ENCODE measurements at places on chromosomes 12 and 14.

DNA sequence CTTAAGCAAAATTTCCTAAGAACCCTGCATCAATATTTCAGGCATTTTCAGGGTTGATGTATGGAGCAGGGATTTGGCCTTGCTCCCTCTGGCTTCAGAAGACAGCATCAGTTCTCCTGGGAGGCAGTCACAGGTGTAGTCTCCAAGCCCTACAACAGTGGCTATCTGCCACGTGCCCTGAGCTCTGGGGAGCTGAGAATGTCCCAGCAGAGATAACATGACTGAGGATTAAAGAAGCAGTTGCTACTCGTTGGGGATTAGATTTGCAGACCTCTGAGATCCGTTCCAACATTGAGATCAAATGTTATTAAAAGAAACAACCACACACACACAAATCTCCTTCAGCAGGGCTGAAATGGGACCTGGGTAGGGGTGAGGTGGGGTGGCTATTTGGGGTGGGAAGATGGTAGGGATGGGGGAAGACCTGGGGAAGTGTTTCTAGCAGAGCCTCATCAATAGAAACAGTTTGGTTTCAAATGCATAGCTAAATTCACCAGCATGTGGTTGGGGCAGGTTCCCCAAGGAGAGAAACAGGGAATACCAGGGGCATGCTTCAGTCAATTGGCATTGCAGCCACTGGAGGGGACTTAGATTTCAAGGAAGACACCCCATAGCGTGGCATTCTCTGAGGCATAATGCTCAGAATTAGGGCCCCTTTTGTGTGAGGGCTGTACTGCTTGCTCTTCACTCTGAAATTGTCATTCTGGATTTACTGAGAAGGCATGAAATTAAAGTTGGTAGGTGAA, 15.2 kb upstream of the FAM234B start:
- DNase-seq, result no peak

DNA sequence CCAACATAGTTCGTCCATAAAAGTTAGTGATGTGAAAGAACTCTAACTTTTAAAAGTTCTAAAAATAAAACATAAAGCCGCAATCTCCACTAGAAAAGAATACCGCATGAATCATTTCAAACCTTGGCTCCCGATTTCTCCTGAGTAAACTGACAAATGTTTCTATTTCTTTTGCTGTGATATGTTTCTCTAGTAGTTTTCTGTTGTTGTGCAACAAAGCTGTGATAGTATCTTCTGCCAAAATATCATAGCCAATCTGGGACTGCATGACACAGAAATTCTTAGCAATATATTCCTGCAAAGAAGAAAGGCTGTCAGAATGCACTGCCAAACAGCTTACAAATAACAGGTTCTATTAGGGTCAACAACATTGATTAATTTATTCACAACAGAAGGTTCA, 174.0 kb downstream of the ITPR2 start:
- DNase-seq, result no peak

GRCh38 chr12:80217011-80217535, 117.7 kb downstream of the OTOGL start:
- DNase-seq, result no peak

DNA sequence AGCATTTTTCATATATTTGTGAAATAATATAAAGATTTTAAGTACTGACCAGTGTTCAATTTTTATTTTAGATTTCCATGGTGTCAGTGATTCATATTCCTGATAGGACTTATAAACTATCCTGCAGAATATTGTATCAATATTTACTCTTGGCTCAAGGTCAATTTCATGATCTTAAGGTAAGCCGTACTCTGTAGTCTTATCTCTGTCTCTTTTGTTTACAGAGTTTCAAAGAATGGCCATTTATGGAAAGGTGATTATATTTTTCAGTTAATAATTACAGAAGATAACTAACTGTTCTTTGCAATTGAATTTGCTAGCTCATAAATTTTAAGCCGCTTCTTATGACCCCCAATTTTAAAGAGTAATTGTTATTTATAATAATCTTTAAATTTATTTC, 27.9 kb downstream of the CGRRF1 start:
- no peak for DNase-seq

GRCh38 chr14:106013879-106014376, 487.5 kb downstream of the TMEM121 start:
- peak; percentile 27 for DNase-seq

DNA sequence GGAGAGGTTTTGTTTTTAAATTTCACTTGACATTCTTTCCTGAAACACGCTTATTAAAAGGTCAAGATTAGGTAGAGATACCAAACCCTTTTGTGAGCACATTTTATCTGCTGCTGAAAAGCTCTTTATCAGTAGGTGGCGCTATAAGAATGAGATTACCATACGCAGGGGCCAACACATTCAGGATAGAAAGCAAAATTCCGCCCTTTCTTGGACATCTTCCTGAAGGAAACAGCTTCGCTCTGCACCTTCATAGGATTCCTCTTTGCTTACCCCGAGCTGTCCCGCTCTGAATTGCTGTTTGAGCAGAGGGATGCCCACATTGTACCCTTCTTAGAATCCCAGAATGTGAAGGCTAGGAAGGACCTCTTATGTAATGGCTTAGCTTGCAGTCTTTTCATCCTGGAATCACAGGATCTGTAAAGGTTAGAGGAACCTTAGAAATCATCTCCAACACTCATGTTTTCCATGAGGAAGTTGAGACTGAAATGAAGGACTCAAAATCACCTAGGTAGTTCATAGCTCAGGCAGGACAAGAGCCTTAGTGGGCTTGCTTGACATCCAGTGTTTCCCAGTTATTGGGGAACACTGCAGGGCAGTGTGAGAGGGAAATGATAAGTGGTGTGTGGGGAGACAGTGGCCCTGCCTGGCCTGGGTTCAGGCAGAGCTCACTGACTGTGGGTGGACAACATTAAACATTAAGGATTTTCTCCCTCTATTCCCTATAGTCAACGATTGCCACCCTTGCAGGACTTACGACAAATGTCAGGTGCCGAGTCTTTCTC, 38.7 kb upstream of the CRY1 start:
- no peak for DNase-seq

GRCh38 chr12:57085999-57086492, 2.9 kb upstream of the NAB2 start:
- peak; percentile 60 for DNase-seq

DNA sequence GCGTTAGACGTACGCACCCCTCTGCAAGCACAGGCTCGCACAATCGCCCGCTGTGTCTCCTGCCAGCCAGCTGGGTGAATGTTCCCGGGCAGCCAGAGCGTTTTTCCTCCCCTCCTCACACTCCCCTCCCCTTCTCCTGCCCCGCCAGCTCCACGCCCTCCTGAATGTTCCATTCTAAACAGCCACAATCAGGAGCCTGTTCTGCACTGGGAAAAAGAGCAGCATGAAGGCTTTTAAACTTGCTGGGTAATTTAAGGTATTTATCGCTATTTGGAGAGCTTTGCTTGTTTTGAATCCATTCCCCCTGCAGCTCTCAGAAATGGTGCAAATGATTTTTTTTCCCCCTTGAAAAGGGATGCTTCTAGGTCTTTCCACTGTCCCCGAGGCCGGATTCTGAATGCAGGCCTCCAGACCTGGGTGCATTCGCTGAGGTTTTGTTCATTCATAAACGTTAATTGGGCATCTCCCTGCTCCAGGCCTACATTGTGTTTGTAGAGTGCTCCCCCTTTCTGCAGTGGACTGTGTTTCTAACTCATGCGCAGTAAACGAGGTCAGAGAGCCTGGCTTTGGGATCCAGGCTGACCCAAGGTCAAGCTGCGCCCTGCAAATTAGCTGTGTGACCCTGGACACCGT, 212.5 kb downstream of the CHST11 start:
- DNase-seq, result no peak

- DNase-seq, result no peak
Measured at GRCh38 chr14:90184094-90184493, 72.3 kb upstream of the PSMC1 start.

- no peak for DNase-seq
Measured at GRCh38 chr12:75065482-75065881, 144.2 kb downstream of the KCNC2 start.

DNA sequence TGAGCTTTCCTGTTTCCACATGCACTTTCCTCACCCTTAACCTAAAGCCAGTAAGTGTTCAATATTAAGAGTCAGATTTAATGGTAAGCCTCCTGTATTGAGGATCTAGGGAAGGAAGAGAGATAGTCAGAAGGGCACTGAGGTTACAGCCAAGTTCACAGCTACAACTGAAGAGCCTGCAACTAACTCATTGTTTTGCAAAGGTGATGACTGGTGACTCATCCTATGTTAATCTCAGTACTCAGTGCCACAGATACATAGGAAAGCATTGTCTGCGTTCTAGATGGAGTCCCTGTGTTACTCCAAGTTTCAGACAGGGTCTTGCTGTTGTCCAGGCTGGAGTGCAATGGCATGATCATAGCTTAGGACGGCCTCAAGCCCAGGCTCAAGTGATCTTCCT, 157.0 kb upstream of the RBM19 start:
- DNase-seq, result no peak

DNA sequence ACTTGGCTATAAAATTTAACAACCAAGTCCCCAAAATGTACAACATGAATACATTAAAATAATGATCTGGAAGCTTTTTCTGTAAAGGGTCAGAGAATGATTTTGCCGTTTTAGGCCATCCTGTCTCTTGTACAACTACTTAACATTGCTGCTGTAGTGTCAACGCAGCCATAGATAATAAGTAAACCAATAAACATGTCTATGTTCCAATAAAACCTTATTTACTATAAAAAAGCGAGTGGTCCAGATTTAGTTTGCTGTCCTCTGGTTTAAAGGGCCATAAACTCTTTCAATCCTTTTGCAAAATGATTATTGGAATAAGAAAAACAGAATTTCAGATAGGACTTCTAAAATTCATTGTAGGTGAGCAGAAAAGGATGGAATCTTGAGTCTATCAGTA, 29.2 kb downstream of the SBNO1 start:
- DNase-seq, result no peak

DNA sequence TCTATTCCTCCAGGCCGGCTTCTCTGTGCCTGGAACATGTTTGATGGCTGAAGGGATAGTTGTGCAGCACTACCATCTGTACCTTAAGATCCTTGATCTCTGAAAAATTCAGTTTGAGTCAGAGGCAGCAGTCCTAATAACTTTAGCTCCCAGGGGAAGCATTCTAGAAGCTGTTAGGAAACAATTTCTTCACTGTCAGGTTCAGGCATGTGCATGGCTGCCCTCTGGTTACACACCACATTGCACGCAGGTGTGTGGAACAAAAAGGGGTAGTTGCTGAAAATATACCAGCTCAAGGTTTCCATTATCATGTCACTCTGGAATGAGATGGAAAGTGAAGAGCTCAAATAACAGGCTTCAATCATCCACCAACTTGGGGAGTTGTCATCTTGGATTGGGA, 80.1 kb downstream of the CHST11 start:
- no peak for DNase-seq

DNA sequence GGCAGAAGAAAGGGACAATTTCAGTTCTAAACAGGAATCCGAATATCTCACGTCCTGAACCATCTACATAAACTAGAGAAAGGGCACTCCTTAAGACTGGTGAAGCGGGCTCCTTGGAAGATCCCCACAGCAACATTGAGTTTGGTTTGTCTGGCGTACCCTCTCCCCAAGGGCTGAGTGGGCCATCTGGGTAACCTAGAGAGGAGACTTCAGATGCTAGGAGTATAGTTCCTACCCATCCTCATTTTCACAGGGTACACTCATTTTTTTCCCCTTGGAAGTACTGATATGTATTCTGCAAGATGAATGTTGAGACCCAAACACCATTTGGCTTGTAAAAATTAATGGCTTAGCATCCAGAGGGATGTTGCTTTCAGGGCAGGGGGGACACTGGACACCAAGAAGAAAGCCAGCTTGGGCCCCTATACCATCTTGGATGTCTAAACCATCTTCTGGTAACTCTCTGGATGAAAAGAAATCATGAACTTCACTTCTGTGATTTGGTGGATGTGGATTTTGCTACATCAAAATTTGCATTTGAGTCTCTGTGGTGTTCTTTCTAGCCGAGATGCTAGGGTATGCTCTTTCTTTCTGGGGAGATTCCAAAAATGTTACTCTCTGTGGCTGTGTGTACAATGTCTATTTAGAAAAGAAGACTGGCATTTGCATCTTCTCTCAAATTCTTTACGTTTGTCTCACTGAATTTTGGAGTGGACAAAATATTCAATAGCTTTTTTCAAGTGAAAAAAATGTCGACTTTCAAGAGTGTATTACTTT, 97.7 kb downstream of the ETV6 start:
- DNase-seq, result no peak

GRCh38 chr12:58504143-58504938, 416.0 kb downstream of the LRIG3 start:
- no peak for DNase-seq

DNA sequence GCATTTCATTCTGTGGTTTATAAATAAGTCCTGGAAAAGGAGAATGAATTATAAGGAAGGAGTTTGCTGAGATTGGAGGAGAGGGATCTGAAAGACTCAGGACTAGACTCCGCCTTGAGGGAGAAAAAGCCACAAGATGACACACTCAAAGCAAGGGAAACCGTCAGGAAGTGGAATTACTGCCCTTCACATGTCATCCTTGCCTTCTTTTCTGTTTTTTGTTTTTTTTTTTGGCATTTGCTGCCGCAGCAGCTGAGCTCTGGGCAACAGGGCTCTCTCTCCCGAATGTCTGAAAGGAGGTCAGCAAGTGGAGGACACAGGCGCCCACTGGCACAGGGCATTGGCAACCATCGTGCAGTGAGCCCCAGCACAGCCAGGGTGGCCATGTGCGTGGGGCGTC, 344.9 kb downstream of the DPF3 start:
- DNase-seq, result no peak

GRCh38 chr14:83842547-83842946, 1687.4 kb upstream of the FLRT2 start:
- no peak for DNase-seq

GRCh38 chr12:2284857-2285256, 232.1 kb downstream of the CACNA1C start:
- DNase-seq, result peak; percentile 45

DNA sequence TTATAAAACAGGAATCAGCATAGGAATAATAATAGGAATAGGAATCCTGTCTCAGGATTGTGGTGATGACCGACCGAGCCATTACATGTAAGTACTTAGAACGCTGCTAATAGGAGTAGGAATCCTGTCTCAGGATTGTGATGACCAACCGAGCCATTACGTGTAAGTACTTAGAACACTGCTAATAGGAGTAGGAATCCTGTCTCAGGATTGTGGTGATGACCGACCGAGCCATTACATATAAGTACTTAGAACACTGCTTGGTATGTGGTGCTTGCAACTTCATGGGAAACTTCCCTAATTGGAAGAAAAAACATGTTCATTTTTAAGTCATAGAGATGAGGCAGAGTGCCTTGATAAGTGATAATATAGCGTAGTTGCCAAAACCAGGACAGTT, 30.0 kb downstream of the ELK3 start:
- no peak for DNase-seq

- no peak for DNase-seq
Measured at GRCh38 chr12:13952096-13952495, 29.3 kb downstream of the GRIN2B start.

DNA sequence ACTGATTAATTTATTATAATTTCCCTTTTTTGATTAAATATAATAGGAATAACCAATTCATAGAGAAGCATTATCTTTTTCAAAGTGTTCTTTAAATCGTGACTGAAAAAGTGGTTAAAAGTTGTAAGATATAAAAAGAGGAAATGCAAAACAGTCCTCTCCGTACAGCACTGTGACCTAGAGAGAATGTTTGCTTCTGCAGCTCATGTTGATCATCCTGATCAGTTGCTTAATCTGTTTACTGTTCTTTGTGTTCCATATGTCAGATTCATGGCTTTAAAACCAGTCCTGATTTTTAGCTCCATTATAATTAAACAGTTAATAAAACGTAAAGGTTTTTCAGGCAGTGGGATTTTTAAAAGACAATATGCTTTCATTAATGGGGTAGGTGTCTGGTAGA, 4.7 kb downstream of the TTC8 start:
- DNase-seq, result no peak
